ENCODE measurements at places on chromosomes 16 and 17. TPM values are rescaled to one million over a fixed set of nuclear protein-coding genes. Genes with fewer than 3 reads are reported as not detected.

The PNMT gene
- total RNA-seq, result not detected

The HBA1 gene
- total RNA-seq, result not detected

The KIF22 gene
- 82.3 TPM for total RNA-seq

The LAT gene
- 6.6 TPM for total RNA-seq
